ENCODE measurements at places on chromosomes 1 and 21.

DNA sequence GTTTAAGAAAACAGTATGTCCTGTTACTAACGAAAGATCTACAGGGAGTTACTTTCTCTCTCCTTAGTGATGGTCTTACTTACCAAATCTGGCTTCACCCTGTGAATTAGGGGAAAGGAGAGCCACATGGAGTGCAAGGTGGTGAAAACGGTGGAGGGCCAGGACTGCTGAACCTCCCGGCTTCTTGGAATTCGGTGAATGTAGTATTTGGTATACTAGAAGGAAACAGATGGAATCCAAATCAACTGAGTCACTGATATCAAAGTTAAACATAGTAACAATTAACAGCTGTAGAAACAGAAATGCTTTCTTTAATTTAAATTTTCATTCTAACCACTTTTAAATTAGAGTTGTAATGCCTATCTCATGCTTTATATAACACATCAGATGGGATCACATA, 45.7 kb downstream of the ALG14 start:
- DNase-seq = no peak

- DNase-seq = no peak
Observed at GRCh38 chr1:177246710-177247580, 76.2 kb downstream of the BRINP2 start.

DNA sequence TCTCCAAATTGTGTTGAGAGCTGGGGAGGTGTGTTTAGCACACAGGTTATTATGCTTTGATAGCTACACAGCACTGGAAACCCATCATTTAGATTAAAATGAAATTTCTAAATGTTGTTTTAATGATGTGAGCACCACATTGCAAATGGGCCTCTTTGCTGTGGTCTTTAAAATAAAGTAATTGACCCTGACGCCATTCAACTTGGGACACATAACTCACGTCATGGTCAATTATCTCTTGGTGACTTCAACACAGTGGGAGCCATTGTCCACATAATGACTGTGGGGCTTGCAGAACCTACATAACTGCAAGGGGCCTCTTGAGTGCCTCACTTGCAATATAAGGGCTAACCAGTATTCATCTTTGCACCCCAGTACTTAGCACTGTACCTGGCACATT, 280.4 kb downstream of the HLX start:
- no peak for DNase-seq

DNA sequence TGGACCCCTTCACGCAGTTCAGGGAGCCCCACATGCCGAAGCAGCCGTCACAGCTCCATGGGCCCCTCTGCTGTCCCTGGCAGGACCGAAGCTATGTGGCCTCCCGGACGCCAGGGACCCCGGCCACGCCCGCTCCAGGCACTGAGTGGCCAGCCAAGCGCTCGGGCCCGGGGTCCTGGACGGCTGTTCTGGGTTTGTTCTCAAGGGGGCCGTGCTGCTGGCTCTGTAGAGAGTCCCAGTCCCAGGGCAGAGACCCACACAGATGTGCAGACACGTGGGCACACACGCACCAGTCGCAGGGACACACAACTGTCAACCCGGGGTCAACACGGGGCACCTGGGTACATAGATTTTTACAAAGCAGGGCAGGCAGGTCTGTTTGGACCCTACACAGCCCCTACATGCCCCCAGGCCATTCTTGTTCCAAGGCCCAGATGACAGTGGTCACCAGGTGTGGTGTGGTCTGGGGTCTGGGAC, 6.7 kb downstream of the B3GALT6 start:
- DNase-seq = no peak

DNA sequence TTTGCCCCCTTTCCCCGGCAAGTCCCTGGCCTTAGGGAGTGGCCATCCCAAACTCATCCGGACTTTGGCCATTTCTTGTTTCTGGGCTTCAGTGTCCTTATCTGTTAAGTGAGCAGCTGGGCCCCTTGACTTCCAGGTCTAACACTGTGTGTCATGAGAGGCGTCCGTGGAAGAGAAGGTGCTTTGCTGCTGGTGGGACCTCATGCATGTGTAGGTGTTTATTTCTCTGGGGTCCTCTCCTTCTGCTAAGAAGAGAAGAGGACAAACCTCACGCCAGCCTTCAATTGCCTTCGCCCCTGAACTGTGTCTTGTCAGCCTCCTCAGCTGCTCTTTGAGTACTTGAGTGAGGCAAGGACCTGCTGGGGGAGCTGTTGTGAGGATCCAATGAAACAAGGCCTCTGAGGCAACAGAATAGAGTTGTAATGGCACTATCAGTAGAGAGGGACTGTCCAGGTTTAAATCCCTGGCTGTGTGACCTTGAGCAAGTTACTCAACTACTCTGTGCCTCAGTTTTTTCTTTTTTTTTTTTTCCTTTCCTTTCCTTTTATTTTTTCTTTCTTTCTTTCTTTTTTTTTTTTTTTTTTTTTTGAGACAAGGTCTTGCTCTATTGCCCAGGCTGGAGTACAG, 72.5 kb downstream of the RUNX3 start:
- no peak for DNase-seq

DNA sequence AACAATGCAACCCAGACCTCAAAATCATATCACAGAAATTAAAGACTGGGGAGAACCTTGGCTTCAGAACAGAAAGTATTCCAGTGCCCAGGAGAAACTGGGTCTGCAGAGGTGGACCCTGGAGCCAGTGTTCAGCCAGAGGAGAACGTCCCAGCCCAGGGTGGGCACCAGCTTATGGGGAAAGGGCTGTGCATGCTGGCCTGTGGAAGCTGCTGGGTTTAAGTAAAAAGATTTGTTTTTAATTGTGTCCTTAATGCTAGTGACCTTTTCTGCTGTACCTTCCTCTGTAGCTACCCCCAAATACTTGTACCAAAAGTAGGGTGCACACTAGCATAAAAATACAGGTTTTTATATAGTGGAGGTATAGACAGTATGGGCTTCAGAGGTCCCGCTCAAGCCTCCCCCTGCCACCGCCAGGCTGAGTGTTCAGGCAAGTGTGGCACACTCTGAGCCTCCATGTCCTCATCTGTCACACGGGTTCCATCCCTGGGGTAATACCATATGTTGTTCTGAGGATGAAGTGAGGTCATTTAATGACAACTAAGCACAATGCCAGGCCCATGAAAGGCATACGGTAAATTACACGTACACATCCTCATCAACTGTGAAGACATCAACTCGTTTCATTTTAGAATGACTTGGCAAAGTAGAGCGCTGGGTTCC, 47.0 kb downstream of the SLC37A1 start:
- DNase-seq = no peak

DNA sequence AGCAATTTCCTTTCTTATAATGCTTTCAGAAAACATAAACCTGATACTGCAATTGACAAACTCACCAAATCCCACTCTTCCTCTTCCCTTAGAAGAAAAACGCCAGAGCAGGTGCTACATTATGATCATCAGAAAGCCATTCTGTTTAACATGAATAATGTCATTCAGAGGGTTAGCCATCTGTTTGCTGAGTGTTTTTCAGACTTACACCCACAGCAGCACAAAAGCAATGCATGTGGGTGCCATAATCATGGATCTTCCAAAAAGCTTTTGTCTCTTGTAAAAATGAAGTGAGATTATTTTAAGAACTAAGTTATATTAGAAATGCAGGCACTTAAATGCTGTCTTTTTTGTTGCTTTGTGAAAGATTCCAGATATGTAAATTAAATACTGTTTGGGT, 204.6 kb upstream of the TMPRSS15 start:
- no peak for DNase-seq

DNA sequence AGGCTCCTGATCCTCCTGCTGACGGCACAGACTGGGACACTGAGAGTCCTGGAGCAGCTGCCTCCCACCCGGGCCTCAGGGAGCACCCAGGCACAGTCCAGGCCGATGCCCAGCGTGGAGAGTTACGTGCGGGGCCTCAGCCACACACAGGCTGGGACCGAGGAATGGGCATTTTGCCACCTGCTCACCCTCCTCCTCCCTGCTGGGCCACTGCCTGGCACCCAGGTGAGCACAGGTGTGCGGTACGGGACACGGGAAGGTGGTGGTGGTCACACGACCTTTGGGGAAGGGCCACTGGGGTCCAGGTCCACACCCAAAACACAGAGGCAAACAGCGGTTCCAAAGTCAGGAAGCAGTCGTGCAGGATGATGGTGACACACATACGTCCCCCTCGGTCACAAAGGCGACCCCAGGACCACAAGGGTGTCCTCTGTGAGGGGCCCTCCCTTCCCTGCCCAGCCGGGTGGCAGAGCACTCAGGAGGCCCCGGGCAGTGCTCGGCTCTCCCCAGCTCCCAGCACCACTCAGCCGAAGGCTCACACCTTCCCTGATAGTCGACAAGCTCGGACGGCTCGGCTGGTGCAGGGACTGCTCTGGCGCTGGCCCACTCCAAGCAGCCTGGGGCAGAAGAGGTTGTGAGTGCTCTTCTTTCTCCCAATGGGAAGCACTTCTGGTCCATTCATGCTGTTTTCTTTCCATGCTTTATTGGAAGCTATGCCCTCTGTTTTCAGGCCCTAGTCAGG, 14.3 kb downstream of the MORN1 start:
- no peak for DNase-seq

- DNase-seq = no peak
Observed at GRCh38 chr1:156624814-156625435, 5.7 kb downstream of the HAPLN2 start.

DNA sequence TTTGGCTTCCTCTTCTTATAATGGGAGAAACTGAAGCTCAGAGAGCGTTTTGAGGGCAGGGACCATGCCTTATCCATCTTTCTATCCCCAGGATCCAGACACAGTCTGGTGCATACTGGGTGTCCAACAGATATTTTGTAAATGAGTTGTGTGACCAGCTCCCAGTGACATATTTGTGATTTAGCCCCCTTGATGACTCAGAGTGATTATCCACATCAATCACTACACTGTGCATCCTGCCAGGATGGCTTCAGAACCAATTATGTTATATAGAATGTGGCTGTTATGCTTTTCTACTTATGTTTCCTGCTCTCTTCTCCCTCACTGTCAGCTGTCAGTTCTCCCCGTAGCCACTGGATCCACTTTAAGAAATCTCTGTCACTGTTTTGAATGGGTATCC, 11.3 kb downstream of the OLFML3 start:
- DNase-seq = no peak

GRCh38 chr1:42910985-42911384, 47.7 kb downstream of the SLC2A1 start:
- no peak for DNase-seq

- no peak for DNase-seq
Observed at GRCh38 chr1:153771841-153772593, 3.2 kb upstream of the SLC27A3 start.

- DNase-seq = no peak
Observed at GRCh38 chr1:115323366-115324004, 14.6 kb downstream of the NGF start.

DNA sequence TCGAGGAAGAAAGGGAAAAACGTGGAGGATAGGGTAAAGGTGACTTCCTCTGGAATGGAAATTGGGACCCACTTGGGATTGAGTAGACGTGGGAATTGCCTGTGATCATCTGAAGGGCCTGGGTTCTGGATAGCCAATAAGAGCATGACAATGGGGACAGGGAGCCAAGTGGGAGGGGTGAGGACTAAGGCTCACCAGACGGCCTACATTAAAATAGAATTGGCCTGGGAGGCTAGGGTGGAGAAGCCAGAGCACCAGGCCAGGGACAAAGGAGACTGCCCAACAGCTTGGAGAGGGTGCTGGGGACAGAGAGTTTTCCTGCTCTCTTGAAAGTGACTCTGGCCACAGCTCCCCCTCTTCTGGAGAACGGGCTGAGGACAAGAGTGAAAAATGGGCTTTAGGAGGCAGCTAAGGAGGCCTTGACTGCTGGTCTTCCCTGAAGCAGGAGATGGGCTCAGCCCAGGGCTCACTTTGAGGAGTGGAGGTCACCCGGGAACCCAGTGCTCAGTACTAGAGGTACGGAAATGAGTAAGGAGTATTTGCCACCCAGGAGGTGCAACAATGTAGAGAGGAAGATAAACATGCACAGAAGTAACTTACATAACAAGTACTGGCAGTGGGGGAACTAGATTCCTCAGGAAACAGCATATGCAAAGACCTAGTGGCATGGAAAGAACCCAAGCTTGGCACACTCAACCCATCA, 18.8 kb downstream of the INKA2 start:
- no peak for DNase-seq

GRCh38 chr1:193325771-193326170, 139.4 kb upstream of the B3GALT2 start:
- DNase-seq = no peak

- DNase-seq = no peak
Observed at GRCh38 chr1:2240270-2241156, 12.4 kb downstream of the SKI start.

GRCh38 chr1:197100677-197101076, 33.6 kb upstream of the F13B start:
- DNase-seq = no peak

GRCh38 chr1:61781151-61781550, 38.9 kb downstream of the PATJ start:
- no peak for DNase-seq

GRCh38 chr1:77846966-77847365, 41.5 kb upstream of the NEXN start:
- no peak for DNase-seq

All from foreskin keratinocyte (primary cell).